AML-193 (cell line): ENCODE measurements at places on chromosomes 2 and 18.

- no peak for DNase-seq
Measured at GRCh38 chr2:212766921-212767320, 228.3 kb upstream of the ERBB4 start.

GRCh38 chr2:215572341-215572848 is 136.5 kb upstream of the FN1 start:
- no peak for DNase-seq

- no peak for DNase-seq
Measured at GRCh38 chr18:78589916-78590437, 389.6 kb upstream of the SALL3 start.

- peak; percentile 68 for DNase-seq
Measured at GRCh38 chr2:175282300-175282699, 100.8 kb upstream of the ATP5MC3 start.

DNA sequence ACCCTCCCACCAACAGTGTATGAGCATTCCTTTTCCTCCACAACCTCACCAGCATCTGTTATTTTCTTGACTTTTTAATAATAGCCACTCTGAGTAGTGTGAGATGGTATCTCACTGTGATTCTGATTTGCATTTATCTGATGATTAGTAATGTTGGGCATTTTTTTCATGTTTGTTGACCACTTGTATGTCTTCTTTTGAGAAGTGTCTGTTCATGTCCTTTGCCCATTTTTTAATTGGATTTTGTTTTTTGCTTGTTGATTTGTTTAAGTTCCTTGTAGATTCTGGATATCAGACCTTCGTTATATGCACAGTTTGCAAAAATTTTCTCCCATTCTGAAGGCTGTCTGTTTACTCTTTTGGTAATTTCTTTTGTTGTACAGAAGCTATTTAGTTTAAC is 59.1 kb downstream of the SP100 start:
- no peak for DNase-seq

- no peak for DNase-seq
Measured at GRCh38 chr18:6382963-6383362, 31.7 kb downstream of the L3MBTL4 start.

GRCh38 chr2:202564226-202564625 is 70.5 kb upstream of the FAM117B start:
- DNase-seq, result no peak

GRCh38 chr18:54684784-54685183 is 93.7 kb downstream of the DYNAP start:
- no peak for DNase-seq
